ENCODE measurements at places on chromosomes 11 and 22.

- no peak for DNase-seq
Measured at GRCh38 chr11:133576351-133576750, 44.0 kb upstream of the OPCML start.

DNA sequence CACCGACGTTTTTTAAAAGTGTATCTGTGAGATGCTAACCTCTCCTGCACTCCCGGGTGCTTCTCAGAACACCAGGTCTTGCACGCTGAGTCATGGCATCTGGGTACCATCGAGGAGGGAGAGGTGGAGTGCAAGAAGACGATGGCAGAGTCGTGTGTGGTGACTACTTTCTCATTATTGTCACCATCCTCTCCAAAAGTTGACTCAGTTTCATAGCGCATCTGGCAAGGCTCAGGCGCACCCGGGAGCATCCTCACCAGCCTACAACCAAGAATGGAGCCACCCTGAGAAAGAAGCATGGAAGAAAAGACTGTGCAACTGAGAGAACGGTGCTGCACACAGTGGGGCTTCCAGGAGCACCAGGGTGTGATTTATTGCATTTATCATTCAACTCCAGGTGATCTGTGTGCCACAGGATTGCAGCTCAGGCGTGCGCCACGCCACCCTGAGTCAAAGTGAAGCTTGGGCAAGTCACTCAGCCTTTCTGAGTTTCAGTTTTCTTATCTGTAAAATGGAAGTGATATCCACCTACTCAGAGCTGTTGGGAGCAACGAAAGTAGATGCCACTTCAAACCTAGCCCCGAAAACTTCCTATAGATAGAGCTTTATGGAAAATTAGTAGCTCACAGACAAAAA lies 65.4 kb downstream of the LINC01488 start:
- no peak for DNase-seq

- DNase-seq, result peak; percentile 35
Measured at GRCh38 chr11:3136546-3137455, 28.3 kb downstream of the OSBPL5 start.

GRCh38 chr11:17876827-17877226 lies 136.0 kb downstream of the SERGEF start:
- no peak for DNase-seq

DNA sequence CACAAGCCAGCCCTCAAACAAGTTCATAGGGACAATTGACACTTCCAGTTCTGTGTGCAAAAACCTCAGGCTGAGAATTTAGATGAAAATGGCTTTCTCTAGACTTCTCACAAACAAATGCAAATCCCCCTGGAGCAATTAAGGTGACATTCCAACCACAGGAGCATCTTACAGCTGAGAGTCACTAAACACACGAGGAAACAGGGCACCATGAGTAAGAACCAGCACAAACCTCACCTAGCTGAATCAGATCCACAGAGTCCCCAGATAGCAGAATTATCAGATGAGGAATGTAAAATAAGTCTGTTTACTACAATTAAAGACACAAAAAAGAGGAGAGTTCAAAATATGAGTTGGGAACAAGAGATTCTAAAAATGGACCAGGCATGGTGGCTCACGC lies 51.5 kb downstream of the RTL6 start:
- no peak for DNase-seq

- DNase-seq, result no peak
Measured at GRCh38 chr11:69110451-69110850, 45.3 kb upstream of the SMIM38 start.

DNA sequence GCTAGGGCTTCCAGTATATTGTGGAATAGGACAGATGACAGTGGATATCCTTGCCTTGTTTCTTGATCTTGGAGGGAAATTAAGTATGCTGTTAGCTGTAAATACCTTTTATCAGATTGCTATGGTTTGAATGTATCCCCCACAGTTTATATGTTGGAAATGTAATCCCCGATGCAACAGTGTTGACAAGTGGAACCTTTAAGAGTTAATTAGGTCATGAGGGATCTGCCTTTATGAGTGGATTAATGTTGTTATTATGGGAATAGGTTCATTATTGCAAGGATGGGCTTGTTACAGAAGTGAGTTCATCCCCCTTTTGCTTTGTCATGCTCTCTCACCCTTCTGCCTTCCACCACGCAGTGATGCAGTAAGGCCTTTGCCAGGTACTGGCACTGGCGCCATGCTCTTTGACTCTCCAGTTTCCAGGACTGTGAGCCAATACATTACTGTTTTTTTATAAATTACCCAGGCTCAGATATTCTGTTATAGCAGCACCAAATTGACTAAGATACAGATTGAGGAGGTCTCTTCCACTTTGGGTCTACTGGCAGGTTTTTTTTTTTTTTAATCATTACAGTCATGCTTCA lies 16.4 kb downstream of the CABIN1 start:
- no peak for DNase-seq

DNA sequence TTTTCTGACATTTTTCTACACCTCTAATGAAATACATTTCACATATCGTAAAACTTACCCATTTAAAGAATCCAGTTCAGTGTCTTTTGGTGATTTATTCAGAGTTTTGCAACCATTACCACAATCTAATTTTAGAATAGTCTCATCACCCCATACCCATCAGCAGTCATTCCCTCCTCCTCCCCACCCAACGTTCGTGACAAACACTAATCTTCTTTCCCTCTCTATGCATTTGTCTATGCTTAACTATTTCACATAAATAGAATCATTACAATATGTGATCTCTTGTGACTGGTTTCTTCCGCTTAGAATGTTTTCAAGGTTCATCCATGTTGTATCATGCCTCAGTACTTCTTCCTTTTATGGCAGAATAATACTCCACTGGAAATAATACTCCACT lies 9.5 kb downstream of the TTC28 start:
- no peak for DNase-seq

Measured in CD4-positive, alpha-beta T cell treated with Interleukin-1 beta for 1 hour (primary cell).